Activated effector memory CD4-positive, alpha-beta T cell treated with Interleukin-2 at 50 U/mL for 16 hours (primary cell): ENCODE measurements at places on chromosomes 12 and 14.

DNA sequence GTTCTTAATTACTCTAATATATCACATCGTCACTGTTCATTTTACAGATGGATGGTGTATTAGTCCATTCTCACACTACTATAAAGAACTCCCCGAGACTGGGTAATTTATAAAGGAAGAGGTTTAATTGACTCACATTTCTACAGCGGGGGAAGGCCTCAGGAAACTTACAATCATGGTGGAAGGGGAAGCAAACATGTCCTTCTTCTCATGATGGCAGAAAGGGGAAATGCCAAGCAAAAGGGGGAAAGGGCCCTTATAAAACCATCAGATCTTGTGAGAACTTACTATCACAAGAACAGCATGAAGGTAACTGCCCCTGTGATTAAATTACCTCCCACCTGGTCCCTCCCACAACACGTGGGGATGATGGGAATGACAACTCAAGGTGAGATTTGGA is 6.5 kb downstream of the TMBIM4 start:
- DNase-seq: no peak

- no peak for DNase-seq
Measured at GRCh38 chr14:91185721-91186120, 58.8 kb downstream of the GPR68 start.

DNA sequence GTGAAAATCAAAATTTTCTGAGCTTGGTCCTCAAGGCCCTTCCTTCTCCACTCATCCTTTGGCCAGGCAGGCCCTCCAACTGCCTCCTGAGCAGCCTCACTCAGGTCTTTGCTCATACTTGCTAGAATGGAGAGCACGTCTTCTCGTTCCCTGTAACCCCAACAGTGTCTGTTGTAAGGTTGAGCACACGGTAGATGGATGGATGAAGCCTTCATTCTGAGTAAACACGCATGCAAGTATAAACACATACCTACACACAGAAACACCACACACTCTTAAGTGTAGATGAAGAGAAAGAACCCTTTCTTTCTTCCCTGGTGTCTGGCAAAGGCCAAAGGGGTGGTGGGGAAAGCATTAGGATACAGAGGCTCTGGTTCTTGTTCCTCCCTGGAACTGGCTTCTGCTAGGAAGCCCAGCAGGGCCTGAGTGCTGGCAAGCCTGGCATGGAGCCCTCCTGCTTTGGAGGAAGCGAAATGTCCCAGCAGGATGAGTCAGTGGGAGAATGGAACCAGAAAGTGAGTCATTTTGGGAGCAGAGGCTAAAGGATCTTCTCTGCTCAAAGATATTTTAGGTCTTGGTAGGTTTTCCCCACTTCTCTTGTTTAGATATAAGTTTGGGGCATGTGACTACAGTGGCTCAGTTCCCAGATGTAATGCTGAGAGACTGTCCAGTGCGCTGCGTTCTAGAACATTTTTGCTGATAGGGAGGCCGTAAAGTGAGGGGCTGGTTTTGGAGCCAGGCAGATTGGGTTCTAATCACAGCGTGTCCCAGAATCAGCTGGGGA is 127.4 kb downstream of the CACNA1C start:
- no peak for DNase-seq

DNA sequence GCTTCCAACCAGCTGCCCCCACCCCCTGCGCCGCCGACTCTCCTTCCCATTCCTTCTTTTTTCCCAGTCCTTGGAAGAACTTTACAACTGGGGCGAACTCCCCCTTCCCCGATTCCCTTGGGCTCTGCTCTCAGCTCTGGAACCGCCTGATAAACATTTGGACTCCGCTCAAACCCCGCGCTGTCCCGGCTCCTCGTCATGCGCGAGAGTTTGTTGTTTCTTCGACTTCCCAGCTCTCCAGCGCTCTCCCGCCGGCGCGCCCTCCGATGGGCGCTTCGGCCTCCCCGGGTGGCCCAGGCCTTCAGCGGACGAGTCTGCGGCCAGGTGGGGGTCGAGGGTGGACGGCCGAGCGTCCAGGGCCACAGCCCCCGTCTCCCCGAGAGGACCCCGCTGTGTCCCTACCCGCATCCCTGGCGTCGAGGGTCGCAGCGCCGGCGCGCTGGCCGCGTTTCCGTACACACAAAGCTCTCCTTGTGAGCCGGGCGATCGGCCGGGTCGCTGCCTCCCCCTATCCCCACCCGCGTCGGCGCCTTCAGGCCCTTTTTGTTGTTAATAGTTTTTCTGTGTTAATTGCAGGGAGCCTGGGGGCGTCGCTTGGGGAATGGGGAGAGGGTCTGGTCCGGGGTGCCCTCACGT is 847 bp downstream of the MMP14 start:
- no peak for DNase-seq

DNA sequence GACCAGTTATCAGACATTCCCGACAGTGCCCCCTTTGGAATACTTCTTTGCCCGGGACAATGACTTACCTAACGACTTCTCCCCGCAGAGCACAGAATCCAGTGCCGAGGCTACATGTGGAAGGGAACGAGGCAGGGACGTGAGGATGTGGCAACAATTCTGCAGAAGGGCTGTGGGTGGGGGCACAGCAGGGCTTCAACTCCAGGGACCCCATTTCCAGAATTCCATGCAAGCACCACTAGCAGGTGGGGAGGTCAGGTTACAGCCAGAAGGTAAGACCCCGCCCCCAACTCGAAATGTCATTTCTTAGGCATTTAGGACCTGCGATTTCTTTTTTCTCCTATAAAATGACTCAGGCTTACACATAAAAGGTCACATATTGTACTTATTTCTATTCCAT is 207.9 kb downstream of the TMEM132C start:
- DNase-seq: no peak

- no peak for DNase-seq
Measured at GRCh38 chr14:33678005-33678404, 272.9 kb downstream of the EGLN3 start.

DNA sequence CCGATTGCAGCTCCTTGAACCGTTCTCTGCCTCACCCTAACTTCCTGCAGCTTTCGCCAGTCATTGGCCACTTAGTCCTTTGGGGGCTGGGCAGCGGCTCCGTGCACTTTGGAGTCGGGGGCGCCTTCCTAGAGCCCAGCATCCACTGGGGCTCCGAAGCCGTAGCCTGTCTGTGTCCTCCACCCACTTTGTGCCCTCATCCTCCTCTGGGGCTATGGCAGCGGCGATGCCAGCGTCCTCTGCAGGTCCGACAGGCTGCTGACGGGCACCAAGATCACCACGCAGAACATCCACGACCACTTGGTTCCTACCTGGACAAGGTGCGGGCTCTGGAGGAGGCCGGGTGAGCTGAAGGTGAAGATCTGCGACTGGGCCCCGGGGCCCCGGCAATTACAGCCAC is 11.8 kb upstream of the A2M start:
- DNase-seq: no peak

GRCh38 chr12:124477107-124477915 is 90.1 kb downstream of the NCOR2 start:
- no peak for DNase-seq
